ENCODE measurements at places on chromosomes 11 and 22.

- no peak for DNase-seq
Measured at GRCh38 chr11:126821827-126822226, 178.7 kb downstream of the KIRREL3 start.

- no peak for DNase-seq
Measured at GRCh38 chr11:74341921-74342320, 30.5 kb upstream of the P4HA3 start.

- no peak for DNase-seq
Measured at GRCh38 chr11:1915795-1916131, 3.7 kb upstream of the TNNT3 start.

- no peak for DNase-seq
Measured at GRCh38 chr11:77347948-77348347, 46.5 kb upstream of the GDPD4 start.

DNA sequence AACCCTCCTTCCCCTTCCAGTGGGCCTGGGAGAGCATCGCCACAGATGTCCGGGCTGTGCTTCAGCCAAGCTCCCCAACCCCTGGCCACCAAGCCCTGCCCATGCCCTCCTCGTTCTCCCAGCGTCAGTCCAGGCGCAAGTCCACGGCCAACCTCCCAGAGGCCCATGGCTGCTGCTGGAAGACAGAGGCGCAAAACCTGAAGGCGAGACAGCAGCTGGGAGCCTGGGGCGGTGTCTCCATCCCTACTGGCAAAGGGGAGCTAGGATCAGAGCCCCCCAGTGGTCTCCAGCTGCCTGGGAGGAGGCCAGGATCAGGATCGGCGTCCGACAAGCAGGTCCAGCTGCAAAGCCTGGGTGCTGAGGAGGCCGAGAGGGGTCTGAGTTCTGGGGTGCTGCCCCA is 1.9 kb downstream of the TSGA10IP start:
- no peak for DNase-seq

DNA sequence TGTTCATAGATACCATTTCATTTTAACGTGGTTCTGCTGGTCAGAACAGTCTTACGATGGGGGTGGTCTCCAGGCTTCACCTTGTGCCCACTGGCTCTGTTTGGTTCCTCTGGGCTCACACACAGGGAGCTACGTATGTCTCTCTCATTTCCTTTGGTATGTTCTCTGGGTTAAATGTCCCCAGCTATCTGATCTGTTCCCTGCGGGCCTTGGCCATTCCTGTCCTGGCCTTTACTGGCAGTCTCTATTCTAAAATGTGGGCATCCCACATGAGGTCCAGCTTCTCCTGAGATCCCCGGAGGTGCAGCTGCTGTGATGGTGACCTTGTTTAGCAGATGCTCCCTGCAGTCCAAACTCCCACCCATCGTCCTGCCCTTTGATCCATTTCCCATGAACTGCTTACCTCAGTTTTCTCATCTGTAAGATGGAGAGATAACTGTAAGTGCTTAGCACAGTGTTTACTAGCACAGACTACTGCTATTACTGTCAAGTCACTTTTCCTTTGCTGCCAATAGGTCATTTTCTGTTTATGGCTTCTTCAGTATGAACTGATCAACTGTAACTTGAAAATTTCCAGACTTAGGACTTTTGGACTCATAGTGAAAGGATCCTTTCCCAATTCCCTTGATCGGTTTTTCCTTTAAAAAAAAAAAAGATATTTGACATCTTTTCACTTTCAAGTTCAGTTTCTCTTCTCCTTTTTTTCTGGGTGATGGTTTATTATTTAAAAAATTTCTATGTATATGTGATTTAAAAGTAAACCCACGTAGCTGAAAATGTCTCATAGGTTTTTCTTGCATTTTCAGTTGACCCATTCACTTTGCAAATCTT is 92.9 kb downstream of the PTPRJ start:
- DNase-seq: no peak

GRCh38 chr11:1226226-1226985 is 3.5 kb downstream of the MUC5B start:
- no peak for DNase-seq

GRCh38 chr11:5279471-5280090 is 9.8 kb upstream of the HBE1 start:
- DNase-seq: no peak

DNA sequence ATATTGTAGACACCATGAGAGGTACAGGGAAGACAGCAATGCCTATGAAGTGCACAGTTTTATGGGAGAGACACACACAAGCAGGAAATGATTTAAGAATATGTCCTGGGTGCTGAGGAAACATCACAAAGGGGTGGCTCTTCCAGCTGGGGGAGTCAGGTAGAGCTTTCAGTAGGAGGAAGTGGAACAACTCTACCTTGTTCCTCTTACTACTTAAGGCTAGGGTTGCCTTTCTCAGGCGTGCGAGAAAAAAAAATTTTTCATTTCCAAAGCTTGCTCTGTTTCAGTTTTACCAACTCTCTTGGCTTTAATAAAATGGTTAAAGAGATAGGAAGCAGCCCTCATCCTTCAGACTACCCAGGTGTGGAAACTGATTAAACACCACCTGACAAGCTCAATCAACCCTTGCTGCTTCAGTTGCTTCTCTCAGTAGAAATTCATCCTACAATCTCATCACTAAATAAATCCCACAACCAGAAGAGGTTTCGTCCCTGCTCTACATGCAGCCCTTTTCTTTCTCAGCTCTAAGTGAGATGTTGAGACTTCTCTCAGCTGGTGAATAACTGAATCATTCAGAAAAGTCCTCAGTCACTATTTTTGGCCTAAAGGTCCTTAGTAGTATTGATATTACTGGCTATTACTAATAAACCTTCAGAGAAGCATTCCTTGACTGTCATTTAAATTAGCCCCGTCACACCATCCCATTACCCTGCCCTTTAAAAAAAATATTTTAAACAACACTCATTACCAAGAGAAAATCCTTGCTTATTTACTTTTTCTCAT is 5.9 kb downstream of the ABTB2 start:
- DNase-seq: no peak

GRCh38 chr11:44356351-44356750 is 46.4 kb upstream of the ALX4 start:
- DNase-seq: no peak

GRCh38 chr11:87719326-87720073 is 455.7 kb downstream of the RAB38 start:
- no peak for DNase-seq

- no peak for DNase-seq
Measured at GRCh38 chr11:78050964-78051831, 12.5 kb upstream of the THRSP start.

DNA sequence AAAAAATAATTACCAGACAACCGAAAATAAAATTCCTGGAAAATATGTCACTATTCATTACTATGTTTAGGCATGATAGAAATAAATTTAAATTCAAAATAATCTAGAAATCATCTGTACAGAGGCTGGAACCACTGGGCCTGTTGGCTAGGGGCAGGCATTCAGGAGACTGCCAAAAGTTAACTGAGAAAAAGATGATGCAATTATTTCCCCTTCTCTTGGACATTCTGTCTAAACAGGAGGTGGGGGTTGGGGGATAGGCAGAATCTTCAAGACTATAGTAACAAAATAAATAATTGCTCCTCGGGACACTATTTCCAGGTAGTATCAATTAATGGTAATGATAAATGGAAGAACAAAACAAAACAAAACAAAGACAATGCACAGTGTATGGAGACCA is 14.1 kb downstream of the BTBD10 start:
- DNase-seq: no peak

DNA sequence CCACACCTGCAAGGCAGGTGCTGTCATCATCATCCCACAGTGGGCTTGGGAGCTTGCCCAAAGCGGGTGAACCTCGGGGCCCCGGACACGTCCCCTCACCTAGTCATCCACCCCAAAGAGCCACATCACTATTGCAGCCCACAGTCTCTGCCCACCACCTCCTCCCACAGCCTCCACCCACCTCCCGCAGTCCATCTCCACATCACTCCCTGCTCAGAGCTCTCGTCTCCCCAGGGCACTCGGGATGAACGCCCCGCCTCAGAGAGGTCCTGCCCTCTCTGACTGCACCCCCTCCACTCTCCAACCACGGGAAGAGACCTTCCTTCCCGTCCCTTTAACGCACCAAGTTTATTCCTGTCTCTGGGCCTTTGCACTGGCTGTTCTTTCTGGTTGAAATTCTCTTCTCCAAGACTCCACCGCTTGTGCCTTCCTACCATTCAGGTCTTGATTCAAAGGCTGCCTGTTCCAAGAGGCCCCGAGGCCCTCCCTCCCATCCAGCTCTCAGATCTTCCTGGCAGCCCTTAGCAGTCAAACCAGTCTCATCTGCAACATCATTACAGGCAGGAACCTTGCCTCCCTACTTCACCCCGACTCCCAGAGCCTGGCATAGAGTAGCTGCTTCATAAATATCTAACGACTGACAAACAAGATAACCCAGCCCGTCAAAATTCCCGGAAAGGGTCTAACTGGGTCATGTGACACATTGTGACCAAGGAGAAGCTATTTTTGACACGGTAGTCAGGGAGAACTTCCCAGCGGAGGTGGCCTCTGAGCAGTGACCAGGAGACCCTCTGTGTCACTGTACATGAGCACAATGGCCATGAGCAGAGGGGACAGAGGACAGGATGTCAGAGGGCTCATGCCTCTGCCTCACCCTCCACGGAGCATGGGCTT is 11.1 kb downstream of the KCNJ4 start:
- DNase-seq: no peak

- no peak for DNase-seq
Measured at GRCh38 chr11:111766834-111767142, 599 bp upstream of the PPP2R1B start.

DNA sequence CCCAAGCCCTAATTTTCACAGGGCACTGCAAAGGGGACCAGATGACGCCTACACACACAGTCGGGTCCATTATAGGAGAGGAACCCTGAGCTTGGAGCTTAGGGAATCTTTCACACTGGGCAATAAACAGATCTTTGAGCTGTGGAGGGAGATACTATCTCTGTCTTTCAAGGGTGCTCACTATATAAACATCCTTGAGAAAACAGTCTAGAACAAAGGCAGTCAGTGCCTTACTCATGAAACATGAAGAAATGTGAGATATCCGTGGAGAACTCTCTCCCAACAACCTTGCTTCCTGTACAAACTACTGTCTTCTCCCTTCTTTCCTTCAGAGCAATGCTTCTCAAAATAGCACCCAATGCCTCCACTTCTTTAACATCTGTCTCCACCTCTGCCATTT is 109.0 kb upstream of the APOA1 start:
- DNase-seq: peak; percentile 6

DNA sequence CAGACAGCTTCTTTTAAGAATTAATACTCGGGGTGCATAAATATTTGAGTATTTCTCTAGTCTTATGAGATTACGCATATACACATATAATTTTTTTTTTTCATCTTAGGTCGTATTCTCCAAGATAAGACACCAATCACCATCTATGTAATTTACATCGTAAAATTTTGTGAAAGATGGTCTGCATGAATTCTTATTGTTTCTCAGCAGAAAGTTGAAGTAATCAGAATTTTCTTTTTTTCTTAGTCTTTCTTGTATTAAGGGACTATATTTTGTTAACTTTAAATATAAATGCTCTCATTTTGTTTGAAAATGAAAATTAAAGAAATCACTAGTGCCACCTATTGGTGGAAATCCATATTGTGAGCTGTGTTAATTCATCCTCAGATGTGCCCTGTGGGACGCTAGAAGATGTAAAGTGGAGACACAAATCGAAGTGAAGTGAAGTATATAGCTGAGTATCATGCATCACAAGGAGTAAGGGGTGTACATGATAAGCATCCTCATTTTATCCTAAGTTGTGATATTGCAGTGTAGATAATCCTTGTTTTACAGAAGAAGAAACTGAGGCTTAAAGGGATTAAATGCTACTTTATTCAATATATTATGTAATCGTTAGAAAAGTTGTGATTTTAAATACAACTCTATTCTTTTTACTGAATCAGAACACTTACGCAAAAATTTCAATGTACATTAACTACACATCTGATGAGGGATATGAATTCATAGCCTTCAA is 2084.3 kb downstream of the LRRC4C start:
- peak; percentile 6 for DNase-seq

DNA sequence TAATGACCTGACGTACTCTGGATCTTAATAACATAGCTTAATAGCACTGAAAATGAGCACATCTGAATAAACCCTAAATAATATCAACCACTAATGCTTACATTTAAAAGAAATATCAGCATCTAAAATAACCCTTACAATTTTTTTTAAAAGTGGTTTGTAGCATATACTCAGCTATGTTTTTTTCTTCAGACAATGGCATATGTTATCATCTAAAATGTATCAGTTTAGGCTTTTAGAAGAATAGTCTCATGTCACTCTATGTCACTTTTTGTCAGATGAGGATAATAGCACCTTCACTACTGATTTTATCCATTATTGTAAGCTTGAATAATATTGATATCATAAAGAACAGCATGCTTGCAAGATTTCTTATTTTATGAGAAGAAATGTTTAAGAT is 654.9 kb upstream of the ANO5 start:
- DNase-seq: no peak

DNA sequence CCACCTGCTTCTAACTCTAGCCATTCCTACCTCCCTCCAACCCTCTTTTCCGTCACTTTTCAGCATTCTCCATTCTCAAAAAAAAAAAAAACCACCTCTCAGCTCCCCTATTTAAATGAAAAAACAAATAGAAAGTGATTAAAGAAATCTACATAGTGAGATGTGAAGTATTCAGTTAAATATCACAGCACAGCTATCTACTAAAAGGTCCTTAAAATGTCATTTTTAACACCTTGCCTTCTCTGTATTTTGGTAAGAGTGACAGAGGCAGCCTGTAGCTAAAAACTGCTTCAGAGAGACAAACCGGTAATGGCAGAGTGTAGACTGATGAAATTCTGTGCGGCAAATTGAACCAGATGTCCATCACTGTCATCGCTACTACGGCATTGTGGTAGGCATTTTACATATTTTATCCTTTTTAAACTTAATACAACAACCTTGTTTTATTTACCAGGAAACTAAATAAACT is 346 bp upstream of the ALG9 start:
- DNase-seq: no peak

GRCh38 chr11:6757373-6757967 is 14.3 kb downstream of the OR2AG2 start:
- DNase-seq: peak; percentile 35

DNA sequence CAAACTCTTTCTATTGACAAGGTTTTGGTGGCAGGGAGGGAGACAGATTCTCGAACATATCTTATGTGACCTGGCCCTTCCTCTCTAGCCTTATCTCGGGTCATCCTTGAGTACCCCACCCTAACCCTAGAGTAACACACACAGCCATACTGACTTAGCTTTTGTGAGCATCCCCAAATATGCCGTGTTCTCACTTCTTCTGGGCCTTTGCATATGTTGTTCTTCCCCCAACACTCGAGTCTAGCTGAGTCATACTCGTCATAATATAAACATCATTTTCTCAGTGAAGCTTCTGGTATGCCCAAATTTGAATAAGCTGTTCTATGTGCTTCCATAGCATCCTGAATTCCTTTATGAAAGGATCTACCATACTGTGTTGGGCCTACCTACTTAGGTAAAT is 8.0 kb downstream of the TTC17 start:
- DNase-seq: no peak

GRCh38 chr11:59532620-59533019 is 21.3 kb downstream of the OR4D9 start:
- no peak for DNase-seq

All from A549 (cell line).